ENCODE measurements at places on chromosomes 4 and X.

GRCh38 chr4:107253090-107253489 lies 217.0 kb upstream of the DKK2 start:
- DNase-seq, result no peak

GRCh38 chrX:43899878-43900815 lies 17.9 kb upstream of the MAOB start:
- DNase-seq, result no peak

DNA sequence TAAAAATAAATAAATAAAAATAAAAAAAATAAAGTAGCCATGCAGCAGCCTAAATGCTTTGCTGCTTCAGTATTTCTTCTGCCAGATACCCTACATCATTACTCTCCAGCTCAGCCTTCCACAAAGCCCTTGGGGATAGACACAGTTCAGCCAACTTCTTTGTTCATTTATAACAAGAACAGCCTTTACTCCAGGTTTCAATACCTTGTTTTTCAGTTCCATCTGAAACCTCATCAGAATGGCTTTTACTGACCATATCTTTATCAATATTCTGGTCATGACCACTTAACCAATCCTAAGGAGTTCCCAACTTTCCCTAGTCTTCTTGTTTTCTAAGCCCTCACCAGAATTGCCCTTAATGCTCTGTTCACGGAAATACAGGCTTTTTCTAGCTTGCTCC lies 128.3 kb upstream of the MED14 start:
- DNase-seq, result no peak

DNA sequence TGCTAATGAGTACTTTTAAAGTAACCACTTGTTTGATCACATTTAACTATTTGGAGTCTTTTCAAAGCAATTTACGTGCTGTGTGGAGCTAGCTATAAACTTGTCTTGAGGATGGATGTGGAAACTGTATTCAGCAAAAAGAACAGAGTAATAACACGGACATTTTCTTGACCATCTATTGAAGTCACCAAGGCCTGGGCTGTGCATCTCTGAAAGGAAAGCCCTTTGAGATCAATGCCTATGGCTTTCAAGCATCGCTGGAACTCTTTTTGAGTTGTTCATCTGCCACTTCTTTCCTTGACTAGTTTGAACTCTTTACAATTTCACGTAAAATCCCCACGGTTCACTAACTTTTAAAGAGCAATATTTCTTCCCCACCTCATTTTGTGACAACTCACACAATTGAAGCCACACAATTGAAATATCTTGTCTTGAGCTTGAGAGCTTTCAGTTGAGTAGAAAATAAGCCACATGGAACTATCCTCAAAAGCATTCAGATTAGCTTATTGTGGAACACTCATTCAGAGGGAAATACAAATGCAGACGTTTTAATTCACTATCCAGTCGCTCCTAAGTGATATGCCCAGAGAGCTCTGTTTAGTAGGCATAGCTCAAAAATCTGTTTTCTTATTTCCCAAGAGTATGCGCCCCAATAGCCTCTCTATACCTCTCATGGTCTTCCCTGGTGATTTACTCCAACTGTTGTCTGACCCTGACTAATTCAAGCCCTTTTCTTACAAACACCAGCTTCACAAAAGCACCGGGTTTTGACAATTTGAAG lies 134.9 kb upstream of the SLITRK2 start:
- no peak for DNase-seq

DNA sequence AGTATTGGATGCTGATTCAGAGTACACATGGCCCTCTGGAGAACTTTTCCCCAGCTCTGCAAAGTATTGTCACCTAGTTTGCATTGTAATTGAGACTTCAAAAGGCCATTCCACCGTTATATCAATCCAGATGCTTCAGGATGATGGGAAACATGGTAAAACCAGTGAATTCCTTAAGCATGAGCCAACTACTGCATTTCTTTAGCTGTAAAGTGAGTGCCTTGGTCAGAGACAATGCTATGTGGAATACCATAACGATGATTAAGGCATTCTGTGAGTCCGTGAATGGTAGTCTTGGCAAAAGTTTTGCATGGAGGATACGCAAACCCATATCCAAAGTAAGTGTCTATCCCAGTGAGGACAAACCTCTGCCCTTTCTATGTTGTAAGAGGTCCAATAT lies 355.2 kb downstream of the DCAF12L2 start:
- no peak for DNase-seq

GRCh38 chr4:114249976-114250375 lies 270.5 kb upstream of the ARSJ start:
- peak; percentile 18 for DNase-seq

DNA sequence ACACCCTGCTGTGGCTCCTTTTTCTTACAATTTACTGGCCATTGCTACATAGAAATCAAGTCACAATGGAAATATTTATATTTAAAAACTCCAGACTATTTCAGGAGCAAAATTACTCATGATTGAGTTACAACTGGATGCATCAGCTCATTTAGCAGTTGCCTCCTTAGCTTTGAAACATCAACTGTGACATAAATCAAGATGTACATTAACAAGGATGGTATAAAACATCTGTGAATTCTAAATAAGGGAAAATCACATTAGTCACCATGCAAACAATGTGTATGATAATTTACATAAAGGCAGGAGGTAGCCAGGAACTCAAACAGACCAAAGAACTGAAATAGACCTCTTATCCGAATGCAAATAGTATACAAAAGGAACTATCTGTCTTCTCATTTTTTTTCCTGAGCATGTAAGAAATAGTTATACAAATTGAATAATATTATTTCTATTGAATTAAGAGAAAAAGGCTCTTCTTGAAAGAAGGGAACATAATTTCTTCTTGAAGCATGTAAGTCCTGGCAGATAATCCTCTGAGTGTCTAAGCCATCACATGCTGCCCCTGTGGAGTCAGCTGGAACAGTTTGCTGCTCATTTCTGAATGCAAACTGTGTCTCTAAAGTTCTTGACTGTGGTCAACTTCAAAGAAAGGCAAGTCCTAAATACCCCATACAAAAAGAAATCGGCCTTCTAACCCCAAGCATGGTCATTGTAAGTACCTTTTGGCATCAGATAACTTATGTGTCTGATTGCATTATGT lies 151.2 kb downstream of the NAA11 start:
- no peak for DNase-seq

DNA sequence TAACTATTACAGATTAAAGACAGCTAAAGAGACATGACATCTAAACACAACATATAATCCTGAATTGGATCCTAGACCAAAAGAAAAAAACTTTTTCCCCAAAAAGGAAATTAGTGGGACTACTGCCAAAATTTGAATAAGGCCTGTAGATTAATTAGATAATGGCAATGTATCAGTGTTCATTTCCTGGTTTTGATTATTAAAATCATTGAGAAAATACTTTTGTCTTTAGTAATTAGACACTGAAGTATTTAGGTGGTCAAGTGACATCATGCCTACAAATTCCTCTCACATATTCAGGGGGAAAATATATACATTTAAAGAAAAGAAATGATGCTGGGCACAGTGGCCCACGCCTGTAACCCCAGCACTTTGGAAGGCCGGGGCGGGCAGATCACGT lies 10.4 kb upstream of the USO1 start:
- no peak for DNase-seq

DNA sequence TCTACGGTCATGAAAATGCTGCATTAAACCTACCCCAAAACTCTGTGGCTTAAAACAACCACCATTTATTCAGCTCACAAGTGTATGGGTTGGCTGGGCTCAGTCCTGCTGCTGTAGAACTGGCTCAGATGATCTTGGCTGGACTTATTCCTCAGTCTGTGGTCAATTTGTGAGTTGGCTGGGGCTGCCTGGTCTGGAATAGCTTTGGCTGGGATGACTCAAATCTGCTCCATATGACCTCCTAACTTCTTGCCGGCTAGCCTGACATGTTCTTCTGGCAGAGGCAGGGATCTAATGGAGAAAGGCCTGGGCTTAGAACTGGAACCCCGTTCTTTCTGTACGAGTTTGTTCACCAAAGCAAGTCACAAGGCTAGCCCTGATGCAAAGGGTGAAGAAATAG lies 71.7 kb downstream of the CFAP299 start:
- DNase-seq, result no peak

DNA sequence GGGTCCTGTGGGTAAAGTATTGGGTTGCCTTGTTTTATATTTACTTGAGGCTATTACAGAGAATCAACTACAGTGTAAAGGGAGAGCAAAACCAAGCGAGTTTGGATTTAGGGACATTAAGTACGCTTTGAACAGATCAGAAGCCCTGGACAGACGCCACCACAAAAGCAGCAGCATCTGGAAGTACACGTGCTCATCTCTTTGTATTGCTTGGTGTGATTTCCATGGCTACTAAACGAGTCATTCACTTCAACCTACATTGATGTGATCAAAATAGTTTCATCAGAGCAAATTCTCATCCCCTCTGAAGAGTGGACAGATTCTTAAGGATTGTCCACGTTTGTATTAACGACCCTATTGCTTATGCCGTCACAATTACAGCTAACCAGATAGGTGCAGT lies 85.1 kb downstream of the SORBS2 start:
- no peak for DNase-seq

GRCh38 chr4:153374442-153374841 lies 30.0 kb downstream of the MND1 start:
- DNase-seq, result no peak

DNA sequence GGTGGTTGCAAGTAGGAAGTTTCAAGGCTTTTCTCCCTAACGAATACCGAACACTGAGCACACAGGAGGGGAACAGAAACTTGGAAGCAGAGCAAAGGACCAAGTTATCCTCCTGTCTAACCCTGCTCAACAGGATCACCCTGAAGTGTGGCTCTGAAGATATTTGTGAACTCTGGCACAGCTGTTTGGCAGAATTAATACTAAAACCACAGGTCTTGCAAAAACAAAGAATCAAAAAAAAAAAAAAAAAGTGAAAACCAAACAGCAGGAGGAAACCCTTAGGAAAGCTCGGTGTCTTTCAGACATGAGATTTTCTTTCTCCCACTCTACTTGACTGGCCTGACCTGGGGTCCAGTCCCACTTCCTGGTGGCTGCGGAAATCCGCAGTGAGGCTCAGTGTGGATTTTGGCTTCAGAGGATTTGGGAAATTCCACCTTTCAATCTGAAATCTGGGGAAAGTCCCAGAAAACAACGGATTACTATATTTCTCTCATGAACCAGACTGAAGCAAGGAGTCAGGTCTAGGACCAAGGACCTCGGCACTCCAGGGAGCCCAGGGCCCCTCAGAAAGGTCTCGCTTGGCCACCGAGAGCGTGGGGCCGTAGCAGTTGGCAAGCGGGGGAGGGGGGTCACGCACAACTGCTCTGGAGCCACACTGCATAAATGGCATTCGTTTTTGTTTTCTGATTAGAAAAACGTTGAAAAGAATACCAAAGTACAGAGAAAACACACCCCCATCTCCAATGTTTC lies 867 bp downstream of the TIFA start:
- peak; percentile 26 for DNase-seq

GRCh38 chrX:5490786-5491563 lies 737.7 kb downstream of the NLGN4X start:
- no peak for DNase-seq

DNA sequence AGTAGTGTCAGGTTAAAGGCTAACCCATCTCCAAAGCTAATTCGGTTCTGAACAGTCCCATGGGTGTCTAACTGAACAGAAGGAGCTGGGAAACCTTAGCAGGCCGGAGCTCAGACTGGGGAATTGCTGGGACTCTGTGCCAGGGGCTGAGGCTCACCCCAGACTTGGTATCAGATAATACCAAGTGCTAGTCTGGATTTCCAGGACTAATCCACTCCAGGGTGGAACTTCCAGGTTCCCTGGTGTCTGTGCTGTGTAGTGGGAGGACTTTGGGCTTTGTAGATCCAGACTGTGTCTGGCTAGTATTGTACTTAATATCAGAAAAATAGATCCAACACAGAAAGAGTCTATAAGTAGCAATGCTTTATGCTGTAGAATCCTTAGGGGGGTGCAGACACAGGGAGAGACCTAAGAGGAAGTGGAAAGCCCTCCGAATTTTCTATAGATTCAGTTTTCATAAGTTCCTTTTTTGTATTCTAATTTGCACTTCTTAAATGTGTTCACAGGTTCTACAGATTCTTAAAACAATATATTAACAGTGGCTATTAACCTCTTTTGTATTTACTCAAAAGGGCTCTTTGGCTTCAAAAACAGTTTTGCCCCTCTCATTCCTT lies 4.1 kb downstream of the ZNF827 start:
- DNase-seq, result no peak

GRCh38 chr4:115113506-115114106 lies at the start of gene NDST4:
TSS of gene NDST4 (minus strand) at chr4:115113620. CDS start at chr4:115077036, 36,584 bp downstream.
- peak; percentile 48 for DNase-seq

DNA sequence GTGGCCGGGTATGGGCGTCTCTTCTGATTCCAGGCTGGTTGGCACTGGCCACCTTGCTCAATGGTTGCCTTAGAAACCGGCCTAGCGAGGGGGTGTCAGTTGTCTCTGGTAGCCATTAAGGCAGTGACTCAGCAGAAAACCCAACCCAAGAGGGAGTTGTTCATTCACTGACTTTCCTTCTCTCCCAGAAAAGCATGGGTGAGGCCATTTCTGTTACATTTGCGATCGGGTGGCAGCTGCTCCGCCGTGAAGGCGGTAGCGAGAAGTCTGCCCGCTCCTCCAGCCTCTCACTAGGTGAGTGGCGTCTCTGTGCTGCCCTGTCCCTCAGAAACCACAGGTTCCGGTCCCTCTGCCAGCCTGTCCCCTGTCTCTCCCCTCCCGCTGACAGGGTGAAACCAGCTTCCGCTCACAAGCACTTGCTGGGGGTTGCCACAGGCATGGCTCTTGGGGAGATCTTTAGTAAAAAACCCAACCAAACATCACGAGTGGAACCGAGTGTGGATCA lies 17.4 kb downstream of the IRAK1 start:
- peak; percentile 22 for DNase-seq

- no peak for DNase-seq
These were observed 2.0 kb upstream of the PDK3 start for GRCh38 chrX:24463077-24463476.

All from urothelium cell line (cell line).